Activated CD4-positive, alpha-beta T cell treated with anti-CD3 and anti-CD28 coated beads, Interleukin-2, amount 10 ng/mL, durations not matched to agents 7 days and 5 days (primary cell): ENCODE measurements at places on chromosomes 4 and X. TPM values are rescaled to one million over a fixed set of nuclear protein-coding genes. Genes with fewer than 3 reads are reported as not detected.

- no peak for DNase-seq
- peaks cover 52% of the 10 kb centered on the region for H3K36me3 ChIP-seq
- peak overlapping the region; percentile 54 for H3K27ac ChIP-seq
- no peaks in the 10 kb centered on the region for H3K27me3 ChIP-seq
- H3K4me3 ChIP-seq: no peak overlapping the region
Observed at GRCh38 chrX:19790829-19791228, 96.6 kb downstream of the SH3KBP1 start.

- no peak overlapping the region for H3K27ac ChIP-seq
- H3K27me3 ChIP-seq: no peaks in the 10 kb centered on the region
- no peaks in the 10 kb centered on the region for H3K4me1 ChIP-seq
Observed at GRCh38 chrX:102808336-102808735, 87.8 kb downstream of the GPRASP3 start.

- no peak for DNase-seq
- H3K4me3 ChIP-seq: no peak overlapping the region
- H3K27ac ChIP-seq: no peak overlapping the region
- H3K4me1 ChIP-seq: no peaks in the 10 kb centered on the region
Observed at GRCh38 chr4:157781361-157781760, 391.5 kb downstream of the GASK1B start.

DNA sequence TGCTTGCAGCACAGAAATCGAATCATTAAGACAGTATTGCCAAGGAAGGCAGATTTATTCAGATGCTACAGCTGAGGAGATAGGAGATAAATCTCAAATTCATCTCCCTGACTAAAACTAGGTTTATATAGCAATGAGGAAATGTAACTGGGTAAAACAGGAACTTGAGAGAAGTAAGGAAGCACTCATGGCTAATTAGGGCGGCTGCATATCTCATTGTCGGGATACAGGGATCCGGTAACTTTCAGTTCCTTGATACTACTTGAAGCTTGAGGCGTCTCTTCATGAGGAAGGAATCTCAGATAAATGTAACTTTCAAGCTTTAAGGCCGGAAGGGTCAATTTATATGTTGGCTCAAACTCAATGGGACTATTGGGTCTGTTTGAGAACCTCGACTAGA, 129.2 kb upstream of the WDR1 start:
- no peaks in the 10 kb centered on the region for H3K4me1 ChIP-seq
- no peak for DNase-seq
- peaks cover 4% of the 10 kb centered on the region for H3K27me3 ChIP-seq
- H3K4me3 ChIP-seq: no peak overlapping the region
- no peak overlapping the region for H3K27ac ChIP-seq

Gene ARAP2
- total RNA-seq: 49.7 TPM

DNA sequence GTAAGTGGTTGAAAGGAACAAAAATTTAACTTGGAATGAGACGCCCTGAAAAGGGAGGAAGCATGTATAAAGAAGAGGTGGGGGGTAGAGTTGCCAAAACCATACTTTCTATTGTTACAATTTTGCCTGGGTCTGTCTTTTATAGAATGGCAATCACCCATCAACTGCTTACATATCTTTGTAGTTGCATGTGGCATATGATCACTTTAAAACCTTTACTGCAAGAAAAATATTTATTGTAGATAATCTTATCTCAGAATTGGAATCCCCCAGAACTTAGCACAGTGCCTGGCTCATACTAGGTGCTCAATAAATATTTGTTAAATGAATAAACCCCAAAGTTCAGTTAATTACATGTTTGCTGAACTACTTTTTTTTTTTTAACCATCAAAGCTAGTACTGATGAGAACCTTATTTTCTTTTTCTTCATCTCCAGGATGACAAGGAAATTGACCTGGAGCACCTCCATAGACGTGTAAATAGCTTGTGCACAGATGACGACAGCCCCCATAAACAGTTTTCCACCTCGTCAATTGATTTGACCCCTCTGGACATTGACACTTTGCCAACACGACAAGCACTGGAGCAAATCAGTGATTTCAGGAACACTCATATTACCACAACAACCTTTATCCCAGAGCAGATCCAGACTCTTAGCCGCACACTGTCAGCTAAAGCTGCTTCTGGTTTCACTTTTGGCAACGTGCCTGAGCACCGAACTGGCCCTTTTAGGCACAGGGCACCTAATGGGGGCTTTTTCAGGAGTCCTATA, 56.7 kb upstream of the ATOH1 start:
- no peaks in the 10 kb centered on the region for H3K27me3 ChIP-seq
- H3K4me1 ChIP-seq: no peaks in the 10 kb centered on the region
- no peaks in the 10 kb centered on the region for H3K36me3 ChIP-seq

- DNase-seq: no peak
- peaks cover 13% of the 10 kb centered on the region for H3K27me3 ChIP-seq
- no peaks in the 10 kb centered on the region for H3K36me3 ChIP-seq
- no peak overlapping the region for H3K27ac ChIP-seq
Observed at GRCh38 chr4:182975806-182976205, 58.6 kb upstream of the DCTD start.

DNA sequence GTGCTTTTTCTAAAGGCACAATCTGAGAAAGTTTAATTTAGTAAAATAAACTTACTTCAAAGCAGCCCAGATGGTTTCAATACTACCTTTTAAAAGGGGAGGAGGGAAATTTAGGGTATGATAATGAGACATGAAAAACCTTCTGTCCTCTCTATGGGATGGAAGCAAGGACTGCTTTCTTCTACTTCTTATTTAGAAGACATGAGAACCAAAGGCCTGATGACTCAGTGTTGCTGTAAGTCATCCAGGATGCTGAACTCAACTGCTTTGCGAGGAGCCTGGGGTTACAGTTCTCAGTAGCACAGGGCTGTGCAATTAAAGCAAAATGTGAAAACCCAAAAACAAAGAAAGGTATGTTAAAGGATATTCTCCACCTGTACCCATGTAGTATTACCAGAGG, 140.8 kb upstream of the EDNRA start:
- DNase-seq: no peak
- no peak overlapping the region for H3K27ac ChIP-seq
- no peak overlapping the region for H3K4me3 ChIP-seq
- H3K36me3 ChIP-seq: no peaks in the 10 kb centered on the region

DNA sequence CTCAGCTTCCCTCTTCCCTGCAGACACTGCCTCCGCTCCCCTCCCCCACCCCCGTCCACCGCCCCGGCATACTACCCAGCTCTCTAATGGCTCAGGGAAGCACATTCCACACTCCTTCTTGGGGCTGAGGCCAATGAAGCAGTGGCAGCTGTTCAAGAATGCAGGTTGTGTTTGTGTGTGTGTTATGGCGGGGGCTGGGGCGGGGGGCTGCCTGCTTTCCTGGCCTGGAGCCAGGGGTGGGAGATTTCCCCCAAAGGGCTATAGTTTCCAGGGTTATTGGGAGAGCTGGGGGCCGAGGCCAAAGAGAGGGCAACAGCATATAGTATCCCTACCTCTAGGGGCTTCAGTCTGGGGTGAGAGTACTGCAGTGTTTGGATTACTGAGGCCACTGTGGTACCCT, 149.4 kb downstream of the EFNB1 start:
- no peak for DNase-seq
- H3K27ac ChIP-seq: no peak overlapping the region
- no peaks in the 10 kb centered on the region for H3K27me3 ChIP-seq

GRCh38 chr4:55910140-55910539, 38.6 kb upstream of the CEP135 start:
- no peak overlapping the region for H3K27ac ChIP-seq
- peaks cover 12% of the 10 kb centered on the region for H3K36me3 ChIP-seq
- peaks cover 1% of the 10 kb centered on the region for H3K27me3 ChIP-seq
- DNase-seq: no peak

Gene PFKFB1
- 0.23 TPM for total RNA-seq

Gene DRD5
- total RNA-seq: not detected
